ENCODE measurements at places on chromosomes 6 and 20. TPM values are rescaled to one million over a fixed set of nuclear protein-coding genes. Genes with fewer than 3 reads are reported as not detected.

Gene APMAP
- 53.4 TPM for polyA plus RNA-seq

Gene RSPH3
- polyA plus RNA-seq: 3.6 TPM

Gene CLDN20
- not detected for polyA plus RNA-seq

Gene MROH8
- 3.2 TPM for polyA plus RNA-seq

Gene SIRPB2
- polyA plus RNA-seq: 1.7 TPM

Gene FBXO30
- 5.7 TPM for polyA plus RNA-seq

Gene ESF1
- 12.0 TPM for polyA plus RNA-seq

Gene EYA4
- polyA plus RNA-seq: 9.5 TPM

Gene NRSN1
- polyA plus RNA-seq: 0.21 TPM

Gene RAET1G
- polyA plus RNA-seq: 0.64 TPM

Gene SLCO4A1
- polyA plus RNA-seq: 13.4 TPM

Gene CPNE5
- polyA plus RNA-seq: 3.4 TPM

Gene CGA
- polyA plus RNA-seq: 5.0 TPM

Gene RAMACL
- 0.30 TPM for polyA plus RNA-seq

Gene NRN1
- polyA plus RNA-seq: 7.4 TPM

Gene BCAS1
- polyA plus RNA-seq: 1.5 TPM

Gene ZSCAN9
- polyA plus RNA-seq: 9.7 TPM

Gene PBOV1
- not detected for polyA plus RNA-seq

Gene SESN1
- polyA plus RNA-seq: 76.9 TPM

Gene RIMS4
- polyA plus RNA-seq: 0.21 TPM

Gene MYLK4
- polyA plus RNA-seq: 0.52 TPM

Gene HLA-DQB2
- 12.2 TPM for polyA plus RNA-seq

Gene CD40
- polyA plus RNA-seq: 30.6 TPM

Gene PRKN
- 0.48 TPM for polyA plus RNA-seq

Gene AVP
- 5.2 TPM for polyA plus RNA-seq

Gene ID1
- polyA plus RNA-seq: 138 TPM

Gene BCAS4
- polyA plus RNA-seq: 14.5 TPM

Gene SFTA2
- polyA plus RNA-seq: 1.8 TPM

Gene EBF4
- polyA plus RNA-seq: 9.9 TPM

Gene SUMO4
- 0.25 TPM for polyA plus RNA-seq

Gene C6orf52
- 1.1 TPM for polyA plus RNA-seq

Gene PTP4A1
- polyA plus RNA-seq: 38.5 TPM

Gene KIAA1755
- 5.5 TPM for polyA plus RNA-seq

Gene CITED2
- 36.2 TPM for polyA plus RNA-seq

Gene FAM184A
- polyA plus RNA-seq: 3.3 TPM

All from thymus (tissue), 14 donors.